ENCODE measurements at places on chromosomes 4 and X.
A peak's percentile ranks its signal among the peaks of the same experiment; 100 is the strongest.

- no peaks in the 10 kb centered on the region for H3K27me3 ChIP-seq
- H3K27ac ChIP-seq = no peak overlapping the region
- no peaks in the 10 kb centered on the region for H3K36me3 ChIP-seq
- no peak for DNase-seq
- no peaks in the 10 kb centered on the region for H3K4me1 ChIP-seq
Observed at GRCh38 chr4:149914119-149915115, 98.8 kb upstream of the IQCM start.

- H3K4me3 ChIP-seq = peak overlapping the region; percentile 64
- no peak overlapping the region for H3K27ac ChIP-seq
- no peak for DNase-seq
- peaks cover 19% of the 10 kb centered on the region for H3K4me1 ChIP-seq
Observed at GRCh38 chr4:2756691-2757350, 685 bp upstream of the TNIP2 start.

- no peaks in the 10 kb centered on the region for H3K27me3 ChIP-seq
- DNase-seq = no peak
- no peaks in the 10 kb centered on the region for H3K36me3 ChIP-seq
- peaks cover 4% of the 10 kb centered on the region for H3K4me1 ChIP-seq
Observed at GRCh38 chrX:78754917-78755316, 7.4 kb downstream of the LPAR4 start.

GRCh38 chrX:55057675-55058249 lies 17.1 kb upstream of the PAGE2B start:
- peak overlapping the region; percentile 42 for H3K4me3 ChIP-seq
- H3K27me3 ChIP-seq = peaks cover 2% of the 10 kb centered on the region
- H3K27ac ChIP-seq = no peak overlapping the region
- peaks cover 11% of the 10 kb centered on the region for H3K4me1 ChIP-seq

GRCh38 chr4:78065508-78066192 lies 8.5 kb downstream of the FRAS1 start:
- peaks cover 29% of the 10 kb centered on the region for H3K27me3 ChIP-seq
- no peak for DNase-seq
- H3K4me3 ChIP-seq = no peak overlapping the region
- H3K4me1 ChIP-seq = peaks cover 4% of the 10 kb centered on the region
- no peak overlapping the region for H3K27ac ChIP-seq
